ENCODE measurements at places on chromosomes 7 and 10.
A peak's percentile ranks its signal among the peaks of the same experiment; 100 is the strongest.

- no peak for DNase-seq
Observed at GRCh38 chr7:101792051-101792681, 25.3 kb upstream of the CUX1 start.

- no peak for DNase-seq
Observed at GRCh38 chr7:151684408-151685175, 164.9 kb upstream of the RHEB start.

GRCh38 chr7:131895541-131896164 lies 339.2 kb upstream of the PODXL start:
- no peak for DNase-seq

GRCh38 chr7:36851382-36851781 lies 127.1 kb upstream of the AOAH start:
- no peak for DNase-seq

- no peak for DNase-seq
Observed at GRCh38 chr7:25469669-25470068, 241.4 kb upstream of the NPVF start.

GRCh38 chr7:29315122-29315891 lies 120.7 kb downstream of the CHN2 start:
- no peak for DNase-seq

DNA sequence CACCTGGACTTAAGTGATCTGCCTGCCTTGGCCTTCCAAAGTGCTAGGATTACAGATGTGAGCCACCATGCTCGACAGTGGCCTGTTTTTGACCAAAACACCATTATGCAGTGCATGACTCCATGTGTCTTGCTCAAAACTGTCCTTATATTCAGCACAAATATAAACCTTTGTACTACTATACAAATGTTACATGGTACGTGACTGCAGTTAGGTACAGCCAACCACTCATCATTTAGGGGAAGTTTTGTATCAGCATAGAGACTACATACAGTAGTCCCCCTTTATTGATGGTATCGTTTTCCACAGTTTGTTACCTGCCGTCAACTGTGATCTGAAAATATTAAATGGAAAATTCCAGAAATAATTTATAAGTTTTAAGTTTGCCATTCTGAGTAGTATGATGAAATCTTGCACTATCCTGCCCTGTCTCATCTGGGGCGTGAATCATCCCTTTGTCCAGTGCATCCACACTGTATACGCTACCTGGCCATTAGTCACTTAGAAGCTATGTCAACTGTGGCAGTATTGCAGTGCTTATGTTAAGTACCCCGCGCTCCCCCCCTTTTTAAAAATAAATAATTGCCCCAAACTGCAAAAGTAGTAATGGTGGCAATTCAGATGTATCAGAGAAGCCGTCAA lies 23.3 kb upstream of the ZNF282 start:
- DNase-seq, result no peak

GRCh38 chr7:55377162-55377817 lies 12.2 kb downstream of the LANCL2 start:
- no peak for DNase-seq

DNA sequence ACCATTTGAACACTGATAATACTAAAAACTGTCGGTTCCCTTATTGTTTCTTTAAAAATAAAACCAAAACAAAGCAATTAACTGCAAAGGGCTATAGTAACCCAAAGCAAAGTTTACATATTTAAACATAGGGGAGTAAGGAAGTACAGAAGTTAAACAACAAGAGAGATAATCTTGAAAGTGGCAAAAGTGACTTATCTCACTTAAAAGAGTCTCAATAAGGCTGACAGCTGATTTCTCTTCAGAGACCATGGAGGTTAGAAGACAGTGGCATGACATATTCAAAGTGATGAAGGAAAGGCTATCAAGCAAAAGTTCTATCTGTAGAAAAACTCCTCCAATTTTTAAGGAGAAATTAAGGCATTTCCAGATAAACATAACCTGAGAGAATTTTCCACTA lies 233.5 kb upstream of the HDAC9 start:
- no peak for DNase-seq

- DNase-seq, result peak; percentile 28
Observed at GRCh38 chr7:66296001-66296521, 90.9 kb downstream of the TPST1 start.

DNA sequence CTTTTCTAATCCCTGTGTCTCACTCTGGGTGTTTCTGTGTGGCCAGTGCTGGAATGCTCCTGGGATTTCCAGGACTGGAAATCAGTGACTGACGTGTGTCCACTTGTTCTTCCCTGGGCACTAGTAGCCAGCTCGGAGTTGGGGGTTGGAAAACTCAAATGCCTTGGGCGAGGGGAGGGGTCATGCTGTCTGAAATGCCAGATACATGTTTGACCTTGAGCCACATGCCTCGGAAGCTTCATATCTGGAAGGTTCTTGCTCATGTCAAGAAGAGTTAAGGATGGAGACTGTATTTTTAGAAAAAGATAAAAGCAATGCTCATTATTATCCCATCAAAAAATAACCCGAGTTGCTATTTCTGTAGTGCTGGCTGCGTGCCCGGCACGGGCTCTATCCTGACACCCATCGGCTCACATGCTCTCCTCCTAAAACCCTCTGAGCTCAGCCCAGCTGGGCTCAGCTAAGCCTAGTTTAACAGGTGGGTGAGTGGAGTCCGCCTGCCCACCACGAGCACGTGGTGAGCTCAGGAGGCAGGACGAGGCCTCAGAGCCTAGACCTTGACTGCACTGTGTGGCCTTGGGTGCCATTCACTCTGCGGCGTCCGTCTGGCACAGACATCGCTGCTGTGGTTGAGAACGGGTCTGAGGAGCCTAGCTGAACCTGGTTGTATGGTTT lies 6.4 kb downstream of the DPYSL4 start:
- DNase-seq, result no peak

GRCh38 chr7:2645274-2645868 lies 13.6 kb downstream of the TTYH3 start:
- peak; percentile 38 for DNase-seq

- DNase-seq, result no peak
Observed at GRCh38 chr10:48554246-48554645, 50.6 kb downstream of the ARHGAP22 start.

GRCh38 chr10:112526139-112526538 lies 79.1 kb downstream of the VTI1A start:
- DNase-seq, result no peak

DNA sequence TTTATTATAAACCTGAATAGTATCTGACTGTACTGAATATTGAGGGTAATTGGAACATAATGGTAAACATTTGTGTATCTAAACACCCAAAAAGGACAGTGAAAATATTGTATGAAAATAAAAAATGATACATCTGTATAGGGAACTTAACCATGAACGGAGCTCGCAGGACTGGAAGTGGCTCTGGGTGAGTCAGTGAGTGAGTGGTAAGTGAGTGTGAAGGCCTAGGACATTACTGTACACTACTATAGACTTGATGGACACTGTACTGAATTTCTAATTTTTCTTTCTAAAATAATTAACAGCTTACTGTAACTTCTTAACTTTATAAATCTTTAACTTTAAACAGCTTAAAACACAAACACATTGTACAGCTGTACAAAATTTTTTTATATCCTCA lies 454.5 kb upstream of the FZD8 start:
- DNase-seq, result no peak

GRCh38 chr7:111383133-111383532 lies 179.2 kb downstream of the IMMP2L start:
- DNase-seq, result no peak

GRCh38 chr7:104973227-104973626 lies 40.8 kb upstream of the KMT2E start:
- no peak for DNase-seq

- DNase-seq, result no peak
Observed at GRCh38 chr7:3893789-3894153, 592.7 kb downstream of the SDK1 start.

GRCh38 chr10:112525200-112525599 lies 78.2 kb downstream of the VTI1A start:
- DNase-seq, result no peak

GRCh38 chr10:17092216-17092944 lies 37.2 kb downstream of the CUBN start:
- peak; percentile 97 for DNase-seq

- DNase-seq, result no peak
Observed at GRCh38 chr10:78165172-78165571, 131.5 kb downstream of the RPS24 start.

GRCh38 chr7:90708841-90709317 lies 112.8 kb downstream of the CDK14 start:
- DNase-seq, result no peak

DNA sequence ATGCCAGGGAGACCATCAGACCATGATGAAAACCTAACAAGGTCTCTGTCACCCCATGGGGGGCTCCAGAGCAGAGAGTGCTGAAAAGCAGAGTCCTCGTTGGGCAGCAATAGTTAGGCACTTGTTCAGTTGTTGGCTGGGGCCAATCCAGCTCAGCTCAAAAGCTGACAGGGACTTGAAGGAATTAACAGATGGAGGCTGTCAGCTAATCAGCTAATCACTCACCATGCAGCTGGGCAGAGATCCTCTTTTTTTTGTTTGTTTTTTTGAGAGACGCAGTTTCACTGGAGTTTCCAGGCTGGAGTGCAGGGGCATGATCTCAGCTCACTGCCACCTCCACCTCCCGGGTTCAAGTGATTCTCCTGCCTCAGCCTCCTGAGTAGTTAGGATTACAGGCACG lies 18.1 kb downstream of the CEP55 start:
- peak; percentile 27 for DNase-seq

GRCh38 chr10:92737484-92737883 lies 47.7 kb downstream of the HHEX start:
- no peak for DNase-seq

DNA sequence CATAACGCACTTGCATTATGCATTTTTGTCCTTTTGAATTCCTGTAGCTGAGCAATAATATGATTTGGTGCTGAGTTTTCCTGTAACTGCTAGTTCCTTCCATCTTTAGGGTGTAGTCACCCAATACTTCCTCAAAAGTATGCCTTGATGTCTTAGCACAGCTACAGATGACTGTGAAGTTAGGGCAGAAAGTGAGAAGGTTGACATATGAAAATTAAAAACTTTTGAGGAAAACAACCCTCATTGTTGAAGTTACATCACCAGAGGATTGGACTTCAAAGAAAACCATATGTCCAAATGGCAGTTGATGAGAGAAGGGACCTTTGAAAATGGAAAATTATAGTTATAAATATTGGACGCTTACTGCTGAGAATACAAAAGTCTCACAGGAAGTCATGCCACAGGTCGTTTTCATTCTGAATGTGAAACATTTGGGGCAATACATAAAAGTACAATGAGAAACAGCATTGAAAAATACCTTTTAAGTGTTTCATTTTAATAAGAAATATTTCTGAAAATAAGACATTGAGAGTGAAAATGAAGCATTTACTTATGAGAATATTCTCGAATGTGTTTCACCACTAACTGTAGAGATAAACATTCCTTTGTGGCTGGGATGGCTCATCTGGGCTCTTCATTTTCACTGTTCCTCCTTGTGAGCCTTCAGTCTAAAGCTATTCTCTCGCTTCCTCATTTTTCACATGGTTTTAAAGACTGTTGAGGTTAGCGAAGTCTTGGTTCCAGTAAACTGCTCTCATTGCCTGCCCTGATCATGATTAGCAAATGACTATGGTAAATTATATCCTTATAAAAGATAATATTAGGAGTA lies 61.4 kb upstream of the NME8 start:
- peak; percentile 72 for DNase-seq

GRCh38 chr10:67808704-67809103 lies 29.3 kb downstream of the DNAJC12 start:
- no peak for DNase-seq

- DNase-seq, result no peak
Observed at GRCh38 chr7:128116740-128117139, 85.5 kb upstream of the LRRC4 start.

Measured in inflammatory macrophage treated with lipopolysaccharide for 1 hour (primary cell).